Stimulated activated CD4-positive, alpha-beta T cell treated with anti-CD3 and anti-CD28 coated beads, Interleukin-12 subunit alpha, Interleukin-12 subunit beta, amount 100 ng/mL, for 48 hours (primary cell): ENCODE measurements at places on chromosomes 5 and 9.

- DNase-seq: no peak
Observed at GRCh38 chr5:40410964-40411635, 268.6 kb upstream of the PTGER4 start.

DNA sequence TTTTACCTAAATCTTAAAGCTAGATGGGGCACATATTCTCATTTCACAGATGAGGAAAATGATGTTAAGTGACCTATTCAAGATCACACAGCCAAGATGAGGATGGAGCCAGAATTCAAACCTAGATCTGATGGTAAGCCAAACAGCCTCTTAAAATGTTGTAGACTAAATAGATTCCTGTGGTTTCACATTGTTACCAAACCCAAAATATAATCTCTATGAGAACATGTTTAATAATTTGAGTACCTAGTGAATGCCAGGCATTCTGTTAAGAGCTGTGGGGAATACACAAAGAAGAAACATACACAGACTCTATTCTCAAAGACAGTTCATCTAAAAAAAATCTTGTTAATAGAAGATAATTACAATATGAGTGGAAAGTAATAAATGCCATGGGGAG, 25.2 kb downstream of the HOMER1 start:
- DNase-seq: no peak

GRCh38 chr5:145991044-145991575, 54.7 kb downstream of the SH3RF2 start:
- no peak for DNase-seq

- no peak for DNase-seq
Observed at GRCh38 chr9:121292801-121293241, 24.9 kb downstream of the GSN start.

DNA sequence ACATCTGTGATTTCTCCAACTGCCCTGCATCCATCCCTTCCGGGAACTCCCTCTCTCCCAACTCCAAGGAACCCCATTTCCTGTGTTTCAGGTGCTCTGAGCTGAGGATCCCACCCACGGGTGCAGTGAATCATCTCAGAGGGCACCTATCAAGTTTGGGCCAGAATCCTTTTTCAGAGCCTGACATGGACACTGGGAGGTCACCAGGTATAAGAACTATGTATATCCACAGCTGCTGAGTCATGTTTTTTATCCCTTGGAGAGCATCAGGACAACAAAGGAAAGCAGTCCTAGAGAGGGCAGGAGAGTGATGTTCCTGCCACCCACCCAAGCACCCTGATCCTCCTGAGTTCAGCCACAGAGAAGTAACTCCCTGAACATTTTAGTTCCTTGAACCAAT, 3.8 kb downstream of the MED27 start:
- no peak for DNase-seq

GRCh38 chr5:161342886-161343285, 203.6 kb downstream of the GABRB2 start:
- DNase-seq: no peak

- DNase-seq: no peak
Observed at GRCh38 chr5:69492923-69493395, 369 bp downstream of the OCLN start.

GRCh38 chr5:158881091-158881880, 218.4 kb downstream of the EBF1 start:
- DNase-seq: no peak

GRCh38 chr5:76271836-76272235, 131.2 kb upstream of the IQGAP2 start:
- no peak for DNase-seq
